AG08396 (cell line): ENCODE measurements at places on chromosomes 7 and 10.

GRCh38 chr7:25179325-25179724 lies 49.0 kb downstream of the NPVF start:
- DNase-seq: no peak

- no peak for DNase-seq
Observed at GRCh38 chr7:128859232-128860157, 3.2 kb upstream of the ATP6V1F start.

DNA sequence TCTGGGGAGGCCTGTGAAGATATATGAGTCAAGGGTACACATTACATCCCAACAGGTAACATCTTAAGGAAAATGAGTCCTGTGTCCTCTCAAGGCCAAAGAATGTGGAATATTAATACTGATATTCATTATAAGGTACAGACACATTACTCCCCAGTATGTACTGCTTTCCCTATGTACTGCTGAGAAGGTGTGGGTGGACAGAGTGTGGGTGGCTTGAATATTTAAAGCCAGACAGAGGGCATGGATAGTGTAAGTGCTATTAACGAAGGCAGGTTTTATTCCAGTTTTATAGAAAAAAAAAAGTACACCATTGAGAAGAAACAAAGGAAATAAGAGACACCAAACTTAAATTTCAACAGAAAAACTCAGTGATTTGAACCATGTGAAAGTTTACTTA lies 1054.4 kb downstream of the XPNPEP1 start:
- no peak for DNase-seq

DNA sequence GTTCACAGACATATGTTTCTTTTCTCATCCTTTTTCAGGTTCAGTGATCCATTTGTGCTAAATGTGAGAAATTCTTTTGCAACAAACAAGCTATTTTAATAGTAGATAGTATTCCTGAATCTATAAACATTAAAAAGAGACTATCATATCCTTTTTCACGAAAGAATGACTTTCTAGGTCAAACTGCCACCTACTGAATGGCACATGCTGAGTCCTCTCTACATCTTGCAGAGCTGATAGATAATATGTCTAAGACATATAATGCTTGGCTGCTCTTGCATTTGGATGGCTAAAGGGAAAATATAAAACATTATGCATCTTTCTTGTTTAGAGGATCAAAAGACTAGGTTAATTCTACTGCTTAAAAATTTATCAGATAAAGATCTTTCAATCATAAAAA lies 114.1 kb upstream of the SLC26A5 start:
- no peak for DNase-seq

GRCh38 chr7:135718794-135719437 lies 9.1 kb downstream of the SLC13A4 start:
- no peak for DNase-seq

GRCh38 chr7:25389489-25390106 lies 161.3 kb upstream of the NPVF start:
- DNase-seq: peak; percentile 39

DNA sequence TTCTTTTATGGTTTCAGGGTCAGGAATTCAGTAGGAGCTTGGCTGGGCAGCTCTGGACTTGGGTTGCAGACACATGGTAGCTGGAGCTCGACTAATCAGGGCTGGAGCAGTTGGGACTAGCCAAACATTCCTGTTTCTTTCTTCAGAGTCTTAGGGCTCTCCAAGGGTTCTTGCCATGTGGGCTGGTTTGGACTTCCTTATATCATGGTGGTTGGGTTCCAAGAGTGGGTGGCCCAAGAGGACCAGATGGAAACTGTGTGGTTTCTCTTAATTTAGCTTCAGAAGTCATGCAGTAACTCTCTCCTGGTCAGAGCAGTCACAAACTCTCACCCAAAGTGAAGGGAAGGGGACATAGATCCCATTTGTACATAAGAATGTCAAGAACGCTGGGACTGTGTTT lies 270.1 kb upstream of the FZD1 start:
- DNase-seq: no peak

DNA sequence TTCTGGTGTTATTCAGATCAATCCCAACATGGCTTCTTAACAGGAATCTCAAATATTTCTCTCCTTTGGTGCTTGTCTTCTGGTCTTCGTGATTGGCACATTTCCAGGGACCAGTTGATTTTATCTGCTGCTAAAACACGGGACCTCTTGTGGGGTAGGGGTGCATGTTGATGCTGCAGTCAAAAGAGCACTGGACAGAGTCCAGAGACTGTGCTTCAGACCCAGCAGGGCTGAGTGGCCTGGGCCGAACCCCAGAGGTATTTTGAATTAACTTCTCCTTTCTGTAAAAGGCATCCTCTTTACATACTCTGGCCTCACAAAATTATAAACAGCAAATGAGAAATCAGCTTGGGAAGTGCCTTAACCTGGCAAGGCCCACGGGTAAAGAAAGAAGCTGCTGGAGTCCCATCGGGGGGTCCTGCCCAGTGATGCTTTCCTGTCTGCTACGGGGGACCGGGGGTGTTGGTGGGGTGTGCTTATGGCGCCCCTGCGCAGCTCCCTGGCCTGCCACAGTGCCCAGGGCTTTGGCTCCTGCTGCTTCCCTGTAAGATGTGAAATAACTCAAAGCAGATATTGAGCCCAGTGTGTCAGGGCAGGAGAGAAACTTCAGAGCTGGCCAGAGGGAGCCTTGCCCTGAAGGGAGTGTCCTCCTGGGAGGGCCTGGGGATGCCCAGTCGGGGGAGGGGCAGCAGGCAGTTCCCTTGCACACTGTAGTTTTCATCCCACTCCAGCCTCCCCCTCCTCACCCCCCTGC lies 230.5 kb downstream of the TCF7L2 start:
- DNase-seq: no peak

GRCh38 chr10:82313401-82313800 lies 438.4 kb downstream of the NRG3 start:
- DNase-seq: no peak

DNA sequence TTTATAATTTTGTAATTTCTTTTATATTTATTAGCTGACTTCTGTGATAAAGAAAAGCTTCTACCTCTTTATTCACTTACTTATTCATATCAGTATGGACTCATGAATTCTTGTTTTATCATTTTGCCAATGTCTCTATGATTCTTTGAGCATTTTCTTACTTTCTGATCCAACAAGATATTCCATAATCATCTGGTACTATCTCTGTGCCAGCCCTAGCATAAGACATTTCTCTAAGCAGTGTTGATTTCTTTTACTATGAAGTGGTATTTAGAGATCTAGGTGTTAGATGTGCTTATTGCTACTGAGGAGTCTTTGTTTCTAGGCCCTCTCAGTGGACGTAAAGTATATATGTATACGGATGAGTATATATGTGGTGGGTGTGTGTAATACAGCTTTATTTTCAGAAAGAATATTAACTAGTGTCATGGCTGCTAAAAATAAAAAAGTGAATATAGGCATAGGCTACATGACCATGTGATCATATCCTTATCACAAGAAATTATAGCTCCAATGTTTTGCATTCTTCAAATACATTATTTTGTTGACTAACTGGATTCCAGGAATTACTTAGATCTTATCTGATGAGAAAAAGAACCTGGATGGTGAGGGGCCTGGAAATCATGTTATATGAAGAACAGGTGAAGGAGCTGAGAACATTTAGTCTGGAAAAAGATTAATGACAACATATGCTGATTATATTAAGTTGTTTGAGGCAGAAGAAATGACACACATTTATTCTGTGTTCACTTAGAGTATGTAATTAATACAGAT lies 13.1 kb downstream of the PHTF2 start:
- DNase-seq: no peak

GRCh38 chr7:94396596-94396995 lies 1.9 kb downstream of the COL1A2 start:
- no peak for DNase-seq

DNA sequence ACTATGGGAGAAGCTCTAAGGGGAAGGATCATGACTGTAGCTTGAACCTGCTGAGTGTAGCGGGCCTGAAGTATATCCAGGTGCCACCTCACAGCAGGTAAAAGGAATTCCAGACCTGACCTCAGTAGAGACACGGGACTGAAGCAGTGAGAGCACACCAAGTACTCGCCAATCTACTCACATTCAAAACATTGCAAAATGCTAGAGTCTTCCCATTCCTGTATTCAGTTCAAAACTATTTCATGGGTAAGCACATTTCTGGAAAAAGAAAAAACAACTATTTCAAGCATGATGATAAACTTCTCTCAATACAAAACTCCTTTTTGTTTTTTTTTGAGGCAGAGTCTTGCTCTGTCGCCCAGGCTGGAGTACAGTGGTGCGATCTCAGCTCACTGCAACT lies 121.9 kb upstream of the AUTS2 start:
- DNase-seq: no peak

- no peak for DNase-seq
Observed at GRCh38 chr7:155594961-155595366, 48.6 kb upstream of the CNPY1 start.

DNA sequence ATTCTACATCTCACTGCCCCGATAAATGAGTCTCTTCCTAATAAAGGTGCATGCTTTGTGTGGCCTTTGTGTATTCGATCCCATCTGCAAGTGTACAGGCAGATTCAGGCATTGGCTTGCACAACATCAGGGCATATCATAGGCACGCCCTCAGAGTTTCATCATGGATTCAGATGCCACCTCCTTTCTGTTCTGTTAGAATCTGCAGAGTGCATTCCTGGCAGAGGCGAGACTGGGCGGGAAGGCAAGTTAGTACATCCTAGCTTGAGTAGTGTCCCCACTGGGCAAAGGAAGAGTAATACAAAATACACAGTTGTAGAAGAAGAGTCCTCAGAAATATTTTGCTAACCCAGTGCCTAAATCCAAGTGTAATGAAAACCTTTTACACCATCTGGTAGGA lies 346.5 kb upstream of the GALNT17 start:
- DNase-seq: no peak

DNA sequence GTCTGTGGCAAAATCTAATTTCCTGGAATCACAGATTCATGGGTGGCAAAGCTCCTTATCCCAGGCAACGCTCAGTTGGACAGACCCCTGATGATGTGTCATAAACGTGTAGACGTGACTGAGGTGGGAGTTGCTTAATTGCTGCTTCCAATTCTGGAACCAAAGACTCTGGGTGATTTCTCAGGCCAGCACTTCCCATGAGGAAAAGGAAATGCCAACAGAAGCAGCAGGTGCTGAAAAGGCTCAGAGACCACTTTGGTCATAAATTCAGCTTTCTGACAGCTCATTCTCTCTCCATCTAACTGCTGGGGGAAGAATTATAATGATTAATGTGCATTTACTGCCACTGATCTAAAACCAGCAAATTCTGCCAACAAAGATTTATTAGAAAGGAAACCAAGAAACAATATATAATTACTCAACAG lies 88.7 kb downstream of the OSBPL3 start:
- no peak for DNase-seq

GRCh38 chr7:41918597-41918996 lies 215.7 kb upstream of the INHBA start:
- DNase-seq: peak; percentile 25

DNA sequence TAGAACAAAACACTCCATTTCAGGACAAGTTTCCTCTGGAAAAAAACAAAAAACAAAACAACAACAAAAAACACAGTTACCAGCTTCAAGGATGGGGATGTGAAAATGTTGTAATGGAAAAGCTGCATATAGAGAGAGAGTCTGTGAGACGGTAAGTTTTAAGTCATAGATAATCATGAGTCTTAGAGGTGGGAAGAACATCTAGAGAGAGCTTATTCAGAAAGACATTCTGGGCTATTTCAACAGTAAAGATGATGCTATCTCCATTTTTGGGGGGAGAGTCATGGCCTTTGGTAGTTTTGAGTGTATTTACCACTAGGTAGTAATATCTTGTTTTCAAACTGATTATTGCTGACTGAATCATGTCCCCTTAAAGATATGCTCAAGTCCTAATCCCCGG lies 23.3 kb upstream of the INPP5F start:
- DNase-seq: no peak

DNA sequence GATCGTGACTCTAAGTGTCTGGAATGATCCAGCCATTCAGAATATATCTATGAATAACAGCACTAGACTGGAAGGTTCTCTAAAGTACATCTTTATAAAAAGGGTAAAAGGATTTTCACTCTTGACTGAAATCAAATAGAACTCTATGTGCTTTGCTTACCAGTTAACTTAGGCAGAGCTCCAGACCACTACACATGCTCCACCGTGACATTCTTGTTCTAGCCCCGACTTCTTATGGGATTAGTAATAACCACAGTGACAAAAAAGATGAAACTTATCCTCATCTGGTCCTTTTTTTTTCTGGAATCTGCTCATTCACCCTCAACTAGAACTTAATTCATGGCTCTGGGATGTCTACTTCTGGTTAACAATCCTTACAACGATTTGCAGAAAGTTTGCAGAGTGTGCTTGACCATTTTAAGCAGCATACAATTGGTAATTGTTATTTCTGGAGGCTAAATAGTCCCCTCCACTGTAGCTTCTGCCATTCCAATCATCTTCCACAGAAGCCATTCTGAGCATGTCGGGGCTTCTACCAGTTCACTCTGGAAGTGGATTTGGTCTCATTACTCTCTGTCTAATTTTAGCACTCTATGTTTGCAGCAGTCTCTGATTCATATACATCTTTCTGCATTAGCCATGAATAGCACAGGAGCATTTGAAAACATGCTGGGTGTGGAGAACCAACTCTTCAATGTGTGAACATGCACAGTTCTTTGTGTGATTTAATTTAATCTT lies 163.7 kb upstream of the CDC14C start:
- no peak for DNase-seq

DNA sequence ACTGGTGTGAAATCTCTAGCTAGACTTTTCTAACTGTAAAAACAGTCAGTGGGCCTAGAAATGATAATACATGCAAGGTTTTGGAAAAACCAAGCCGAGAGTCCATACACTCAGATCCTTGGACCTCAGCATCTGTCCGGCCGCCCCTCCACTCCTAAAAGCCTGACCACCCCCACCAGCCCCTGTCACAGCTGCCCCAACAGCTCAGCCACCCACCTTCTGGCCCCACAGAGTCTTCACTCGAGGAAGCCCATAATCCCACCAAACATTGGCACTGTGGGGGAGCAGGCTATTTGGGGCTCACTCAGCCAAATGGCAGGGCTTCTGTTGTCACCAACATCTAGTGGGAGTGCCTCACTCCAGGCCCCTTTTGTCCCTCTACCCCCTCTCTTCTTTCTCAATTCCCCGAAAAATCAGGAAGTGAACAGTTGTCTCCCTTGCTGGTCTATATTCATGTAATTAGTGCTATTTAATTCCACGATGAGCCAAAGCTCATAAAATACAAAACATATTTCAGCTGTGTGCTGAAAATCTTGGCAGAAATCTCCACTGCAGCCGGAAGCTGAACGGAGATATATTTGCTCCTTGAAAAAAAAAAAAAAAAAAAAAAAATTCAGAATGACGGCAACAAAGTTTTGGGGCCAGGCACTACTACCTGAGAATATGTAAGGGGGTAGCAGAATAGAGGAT lies 55.5 kb downstream of the PLXNA4 start:
- no peak for DNase-seq

- DNase-seq: no peak
Observed at GRCh38 chr7:158430308-158431034, 157.2 kb downstream of the PTPRN2 start.

GRCh38 chr7:25846722-25847121 lies 305.3 kb upstream of the NFE2L3 start:
- DNase-seq: peak; percentile 66

DNA sequence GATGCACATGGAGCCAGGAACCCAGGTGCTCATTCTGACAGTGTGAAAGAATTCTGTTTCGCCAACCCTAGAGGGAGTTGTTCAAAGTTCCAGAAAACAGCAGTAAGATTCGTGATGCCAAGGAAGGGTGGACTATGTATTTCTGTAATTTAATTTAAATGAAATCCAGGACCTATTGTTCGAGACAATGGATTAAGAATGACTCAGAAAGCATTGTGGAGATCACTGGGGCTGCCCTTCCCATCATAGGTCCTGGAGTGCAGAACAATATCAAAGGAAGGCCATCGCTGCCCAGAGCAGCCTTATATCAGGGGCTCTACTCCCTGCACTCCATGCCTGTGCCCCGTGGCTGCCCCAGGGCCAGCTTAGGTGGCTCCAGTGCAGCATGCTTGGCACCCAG lies 32.1 kb upstream of the CALD1 start:
- DNase-seq: no peak
